RWPE1 (cell line): ENCODE measurements at places on chromosomes 6 and 20.

GRCh38 chr6:106446287-106446885 lies 85.9 kb downstream of the CRYBG1 start:
- peak; percentile 30 for DNase-seq

DNA sequence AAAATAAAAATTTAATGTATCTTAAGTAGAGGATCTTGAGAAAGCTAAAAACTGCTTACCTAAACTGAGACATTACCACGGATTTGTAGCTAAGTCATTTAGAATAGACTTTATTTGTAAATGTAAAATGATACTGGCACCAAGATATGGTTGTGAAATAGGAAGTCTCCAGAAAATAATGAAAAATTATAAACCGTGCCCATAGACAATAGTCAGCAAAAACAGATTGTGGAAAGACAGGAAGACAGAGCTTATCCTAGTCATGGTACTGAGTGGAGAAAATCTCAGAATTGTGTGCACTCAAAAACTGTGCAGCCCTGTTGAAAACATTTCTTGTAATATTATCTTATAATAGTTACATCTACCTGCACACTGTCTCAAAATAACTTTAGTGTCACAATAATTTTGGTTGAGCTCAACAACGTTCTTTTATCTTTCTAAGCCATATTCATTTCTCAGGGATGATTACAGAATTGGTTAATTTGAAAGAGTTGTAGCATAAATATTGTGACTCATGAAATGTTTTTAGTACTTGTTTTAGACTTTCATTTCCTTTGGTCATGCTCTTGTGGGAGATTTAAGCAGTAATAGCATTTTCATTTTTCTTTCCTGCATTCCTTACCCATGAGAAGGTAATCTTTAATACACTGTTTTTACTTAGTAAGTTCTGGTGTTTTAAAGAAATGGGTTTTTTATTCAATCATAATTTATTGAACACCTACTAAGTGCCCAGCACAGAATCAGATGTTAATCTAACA lies 174.5 kb downstream of the SOX4 start:
- no peak for DNase-seq

GRCh38 chr20:21615617-21616080 lies 89.8 kb upstream of the PAX1 start:
- DNase-seq: peak; percentile 73

- peak; percentile 29 for DNase-seq
Measured at GRCh38 chr6:109799664-109800063, 108.6 kb downstream of the FIG4 start.
